ENCODE measurements at places on chromosomes 2 and 18.

DNA sequence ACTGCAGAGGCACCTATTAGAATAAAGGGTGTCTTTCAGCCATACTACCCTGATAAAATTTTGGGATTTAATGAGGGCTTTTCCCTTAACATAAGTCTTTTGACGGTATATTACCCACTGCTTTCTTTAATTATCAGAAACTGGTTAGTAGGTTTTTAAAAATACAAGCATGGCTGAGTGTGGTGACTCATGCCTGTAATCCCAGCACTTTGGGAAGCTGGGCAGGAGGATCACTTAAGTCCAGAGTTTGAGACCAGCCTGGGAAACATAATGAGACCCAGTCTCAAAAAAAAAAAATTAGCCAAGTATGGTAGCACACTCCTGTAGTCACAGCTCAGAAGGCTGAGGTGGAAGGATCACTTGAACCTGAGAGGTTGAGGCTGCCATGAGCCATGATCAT, 16.1 kb downstream of the CPSF3 start:
- no peak for DNase-seq

- DNase-seq, result no peak
Measured at GRCh38 chr2:76558157-76558556, 847.4 kb upstream of the GCFC2 start.

DNA sequence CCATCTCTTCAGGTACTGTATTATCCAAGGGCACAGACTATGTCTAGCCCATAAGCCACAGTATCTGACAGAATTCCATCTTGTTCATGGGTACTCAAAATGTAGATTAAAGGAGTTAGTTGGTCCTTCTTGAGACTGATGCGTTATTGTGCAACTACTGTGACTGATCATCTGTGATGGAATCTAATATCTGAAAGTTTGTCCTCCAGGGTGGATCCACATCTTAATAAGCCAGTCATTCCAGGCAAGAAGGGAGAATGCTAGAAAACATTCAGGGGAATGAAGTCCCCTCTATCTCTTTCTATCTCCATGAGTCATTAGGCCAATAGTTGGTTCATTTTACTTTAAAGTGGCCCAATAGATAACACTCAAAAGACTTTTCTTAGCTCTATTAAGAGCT, 252.6 kb downstream of the EXOC6B start:
- no peak for DNase-seq

DNA sequence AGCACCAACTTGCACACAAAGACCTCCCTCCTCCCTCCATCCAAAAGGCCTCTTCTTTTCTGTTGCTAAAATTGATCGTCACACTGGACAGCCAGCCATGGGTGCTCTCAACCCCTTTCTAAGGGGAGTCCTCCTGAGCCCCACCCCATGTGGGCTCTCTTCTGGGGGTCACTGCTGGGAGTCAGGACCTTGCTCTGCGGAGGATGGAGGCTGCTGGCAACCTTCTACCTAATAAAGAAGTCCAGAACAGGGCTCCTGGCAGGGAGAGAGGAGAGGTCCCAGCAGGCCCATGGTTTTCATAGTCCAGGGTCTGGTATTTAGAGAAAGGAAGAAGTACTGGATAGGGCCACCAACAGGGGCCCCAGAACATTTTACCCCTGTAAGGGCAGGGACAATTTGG, 67.6 kb upstream of the OTOS start:
- DNase-seq, result no peak

GRCh38 chr2:219056176-219056895, 4.4 kb downstream of the IHH start:
- no peak for DNase-seq

GRCh38 chr2:164504253-164504652, 117.0 kb downstream of the GRB14 start:
- DNase-seq, result no peak

DNA sequence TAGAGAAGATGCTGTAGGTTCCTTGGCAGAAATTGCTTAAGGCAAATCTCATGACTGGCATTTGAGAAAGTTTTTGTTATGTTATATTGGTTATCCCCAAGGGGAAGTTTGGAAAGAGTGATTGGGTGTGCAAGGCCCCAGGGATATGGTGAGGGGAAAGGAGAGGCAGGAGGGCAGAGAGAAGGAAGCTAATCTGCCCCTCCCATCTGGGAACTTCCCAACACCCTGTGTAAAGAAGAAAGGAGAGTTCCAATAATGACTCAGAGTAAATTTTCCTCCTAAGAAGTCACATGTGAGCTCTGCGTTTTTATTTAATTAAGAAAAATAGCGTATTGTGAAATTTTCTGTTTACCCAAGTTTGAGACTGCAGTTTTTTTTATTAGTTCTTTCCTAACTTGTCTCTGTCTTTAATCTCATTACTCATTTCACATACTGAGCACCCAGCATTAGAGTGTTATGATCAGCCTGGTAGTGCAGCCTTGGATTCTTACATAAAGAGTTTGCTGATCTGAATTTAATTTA, 3.1 kb upstream of the KYNU start:
- DNase-seq, result no peak

- no peak for DNase-seq
Measured at GRCh38 chr18:47983055-47983454, 52.6 kb upstream of the SMAD2 start.

DNA sequence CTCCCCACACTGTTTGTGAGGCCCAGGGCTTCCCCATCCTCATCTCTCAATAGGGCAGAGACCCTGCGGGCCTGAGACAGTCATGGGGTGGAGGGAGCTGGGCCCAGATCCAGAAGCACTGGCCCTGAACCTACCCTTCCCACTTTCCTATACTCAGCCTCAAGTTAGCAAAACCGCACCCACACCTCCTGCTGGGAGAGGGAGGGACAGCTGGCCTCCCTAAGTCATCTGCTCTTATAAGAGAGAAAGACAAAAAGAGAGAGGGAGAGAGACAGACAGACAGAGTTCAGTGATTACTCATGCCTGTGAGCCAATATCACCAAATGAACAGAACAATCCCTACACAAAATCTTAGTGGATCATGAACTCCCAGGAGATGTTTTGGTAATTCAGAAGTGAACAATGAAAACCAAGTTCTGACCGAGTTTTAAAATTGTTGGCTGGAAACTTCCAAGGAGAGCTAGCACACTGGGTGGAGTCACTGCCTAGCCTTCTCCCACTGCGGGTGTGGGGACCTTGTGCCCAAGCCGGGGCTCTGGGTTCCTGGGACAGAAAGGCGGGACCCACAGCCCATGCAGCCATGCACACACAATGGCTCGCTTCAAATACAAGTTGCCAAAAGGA, 130.5 kb downstream of the PXDN start:
- DNase-seq, result no peak

DNA sequence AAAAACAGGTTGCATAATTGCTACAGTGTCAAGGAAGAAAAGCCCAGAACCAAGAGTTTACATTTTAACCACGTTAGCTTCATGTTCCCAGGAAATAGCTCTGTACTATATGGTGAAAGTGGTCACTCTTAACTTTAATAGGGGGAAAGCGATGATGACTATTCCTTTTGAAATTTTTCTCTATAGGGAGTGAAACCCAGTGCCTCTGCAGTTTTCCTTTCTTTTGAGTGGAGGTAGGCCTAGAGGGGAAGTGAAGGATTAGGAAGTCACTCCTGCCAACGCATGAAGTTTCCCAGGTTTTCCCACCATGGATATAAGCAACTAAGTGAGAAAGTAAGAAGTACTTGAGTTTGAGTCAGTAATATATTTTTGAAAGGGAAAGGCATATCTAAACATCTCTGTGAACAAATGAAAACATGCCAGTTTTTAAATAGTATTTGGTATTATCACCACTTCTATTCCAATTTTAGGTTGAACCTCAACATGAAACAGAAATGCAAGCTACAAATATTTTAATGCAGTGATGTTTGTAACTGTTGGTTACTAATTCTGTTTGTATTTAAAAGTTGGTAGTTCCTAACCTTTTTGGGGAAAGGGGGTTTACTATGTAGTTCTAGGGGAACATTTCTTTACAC, 91.9 kb downstream of the VRK2 start:
- DNase-seq, result no peak

- no peak for DNase-seq
Measured at GRCh38 chr2:3500326-3500899, 18.9 kb downstream of the ADI1 start.

- DNase-seq, result no peak
Measured at GRCh38 chr2:69623236-69623635, 20.3 kb downstream of the AAK1 start.

GRCh38 chr2:20632446-20632990, 18.4 kb downstream of the HS1BP3 start:
- DNase-seq, result no peak

GRCh38 chr2:88400037-88400767, 52.3 kb downstream of the FOXI3 start:
- no peak for DNase-seq

DNA sequence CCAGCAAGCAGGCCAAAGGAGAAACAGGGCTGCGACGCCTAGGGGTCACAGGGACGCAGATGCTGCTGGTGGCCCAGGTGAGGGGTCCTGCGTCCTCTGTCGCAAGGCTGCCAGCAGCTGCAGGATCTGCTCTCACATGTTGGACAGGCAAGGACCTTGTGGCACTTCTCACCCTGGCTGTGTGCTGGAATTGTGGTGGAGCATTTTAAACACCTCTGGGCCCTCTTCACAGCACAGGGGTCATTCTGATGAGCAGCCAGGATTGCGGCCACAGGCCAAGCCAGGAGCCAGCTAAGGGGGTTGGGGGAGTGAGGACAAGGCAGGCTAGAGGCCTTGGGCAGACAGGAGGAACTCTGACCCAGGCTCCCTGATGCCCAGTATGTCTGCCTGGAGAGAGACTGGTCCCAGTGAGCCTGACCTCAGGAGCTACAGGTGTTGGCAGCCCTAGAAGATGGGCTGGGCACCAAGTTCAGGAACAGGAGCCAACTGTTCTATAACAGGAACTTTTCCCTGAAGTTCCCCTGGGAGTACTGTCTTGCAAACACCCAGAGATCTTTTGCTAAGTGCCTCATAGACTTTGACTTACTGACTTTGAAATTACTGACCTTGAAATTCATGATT, 40.2 kb downstream of the EFR3B start:
- no peak for DNase-seq

- DNase-seq, result no peak
Measured at GRCh38 chr2:125643585-125643984, 1012.4 kb upstream of the GYPC start.

- no peak for DNase-seq
Measured at GRCh38 chr2:67036444-67036843, 360.7 kb upstream of the ETAA1 start.

DNA sequence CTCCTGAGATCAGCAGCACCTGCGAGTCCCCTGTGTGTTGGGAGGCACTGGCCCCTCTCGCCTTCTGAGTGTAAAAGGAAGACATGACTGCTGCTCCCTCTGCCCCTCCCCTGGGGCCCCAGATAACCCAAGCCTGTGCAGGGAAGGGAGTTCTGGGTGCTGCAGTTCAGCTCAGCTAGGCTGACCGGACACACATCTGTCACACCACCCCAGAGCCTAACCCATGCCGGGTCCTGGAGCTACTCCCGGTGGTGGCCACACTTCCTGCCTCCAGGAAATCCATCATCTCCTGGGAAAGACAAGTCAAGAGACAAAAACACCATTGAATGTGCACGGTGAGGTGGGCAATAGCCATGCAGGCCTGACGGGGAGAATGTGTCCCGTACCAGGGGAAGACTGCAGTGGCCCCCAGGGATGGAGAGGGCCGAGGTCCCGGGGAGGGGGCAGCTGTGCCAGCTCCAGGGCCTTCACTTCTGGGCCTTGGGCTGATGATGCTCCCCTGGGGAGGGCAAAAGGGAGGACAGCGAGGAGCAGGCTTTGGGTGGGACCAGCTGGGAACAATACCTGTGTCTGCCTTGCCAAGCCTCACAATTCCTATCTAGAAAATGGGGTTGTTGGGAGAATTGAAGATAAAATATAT, 210.6 kb downstream of the TFCP2L1 start:
- DNase-seq, result no peak

GRCh38 chr2:38505779-38506178, 96.9 kb downstream of the HNRNPLL start:
- no peak for DNase-seq

GRCh38 chr18:39455285-39455684, 1889.7 kb upstream of the CELF4 start:
- DNase-seq, result no peak

- no peak for DNase-seq
Measured at GRCh38 chr2:112881217-112881985, 29.6 kb upstream of the IL37 start.
